CD14-positive monocyte (primary cell): ENCODE measurements at places on chromosomes 2 and 18.

DNA sequence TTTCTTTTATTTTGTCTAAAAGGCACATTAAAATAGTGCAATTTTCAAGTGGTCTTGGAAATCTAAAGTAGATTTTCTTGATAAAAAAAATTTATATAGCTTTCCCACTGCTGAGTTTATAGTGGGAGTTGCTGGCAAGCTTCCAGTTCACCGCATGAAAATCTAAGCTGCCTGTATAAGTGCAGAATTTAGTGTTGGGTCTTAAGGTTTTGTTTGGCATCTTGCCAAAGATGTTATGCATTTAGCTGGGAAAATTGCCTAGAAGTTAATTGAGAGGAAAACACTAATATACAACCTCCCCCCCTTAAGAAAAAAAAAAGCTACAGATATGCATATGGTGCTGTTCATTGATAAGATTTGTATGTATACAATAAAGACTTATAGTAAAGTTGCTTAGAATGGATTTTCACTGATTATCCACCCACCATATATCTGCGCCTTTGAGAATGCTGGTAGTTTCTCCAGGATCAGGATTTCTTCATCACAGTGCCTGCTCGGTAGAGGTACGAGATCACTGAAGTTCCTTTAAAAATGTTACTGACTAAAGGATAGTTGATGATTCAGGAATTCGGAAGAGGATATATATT is 803.2 kb upstream of the POU3F3 start:
- DNase-seq = no peak

GRCh38 chr2:198371921-198372543 is 567.6 kb downstream of the PLCL1 start:
- no peak for DNase-seq

DNA sequence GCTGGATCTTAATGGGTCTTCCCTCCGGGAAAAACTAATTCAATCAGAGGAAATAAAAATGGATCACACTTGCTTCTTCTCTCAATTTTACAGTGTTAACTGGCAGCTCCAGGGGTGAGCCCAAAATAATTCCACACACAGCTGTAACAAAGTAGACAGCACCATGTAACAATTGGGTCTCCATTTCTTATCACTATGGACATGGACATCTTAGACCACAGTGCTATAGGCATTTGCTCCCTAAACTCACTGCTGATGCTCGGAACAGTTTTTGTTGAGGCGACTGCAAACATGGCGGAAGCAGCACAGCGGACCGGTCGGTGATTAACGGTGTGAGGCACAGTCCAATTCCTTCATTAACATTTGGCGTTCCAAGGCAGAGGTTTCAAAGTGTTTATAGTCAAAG is 144.7 kb upstream of the NCK2 start:
- DNase-seq = no peak

- DNase-seq = no peak
These were observed 140.0 kb downstream of the MEIS1 start for GRCh38 chr2:66574701-66575624.

- DNase-seq = peak; percentile 89
These were observed 156.1 kb upstream of the ID2 start for GRCh38 chr2:8525582-8526402.

- no peak for DNase-seq
These were observed 132.0 kb downstream of the ALPK2 start for GRCh38 chr18:58496937-58497336.

GRCh38 chr18:62177271-62177670 is 9.6 kb downstream of the PIGN start:
- no peak for DNase-seq

GRCh38 chr18:57052759-57053158 is 94.1 kb upstream of the BOD1L2 start:
- DNase-seq = no peak

DNA sequence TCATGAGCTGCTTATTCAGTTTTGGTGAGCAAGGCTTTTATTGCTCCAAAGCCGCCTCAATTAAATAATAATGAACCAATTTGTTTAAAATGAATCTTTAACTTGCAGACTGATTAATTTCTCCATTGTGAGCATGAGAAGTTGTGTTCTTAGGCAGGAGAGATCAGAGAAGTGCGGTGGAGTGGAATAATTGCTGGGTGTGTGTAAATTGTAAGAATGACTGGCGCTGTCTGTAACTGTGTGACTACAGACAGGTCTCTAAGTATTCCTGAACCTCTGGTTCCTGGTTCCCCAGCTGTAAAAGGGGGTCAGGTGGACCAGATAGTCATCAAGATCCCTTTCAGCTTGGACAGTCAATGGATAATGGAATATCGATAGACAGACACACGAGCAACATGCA is 98.0 kb upstream of the EFEMP1 start:
- DNase-seq = no peak

DNA sequence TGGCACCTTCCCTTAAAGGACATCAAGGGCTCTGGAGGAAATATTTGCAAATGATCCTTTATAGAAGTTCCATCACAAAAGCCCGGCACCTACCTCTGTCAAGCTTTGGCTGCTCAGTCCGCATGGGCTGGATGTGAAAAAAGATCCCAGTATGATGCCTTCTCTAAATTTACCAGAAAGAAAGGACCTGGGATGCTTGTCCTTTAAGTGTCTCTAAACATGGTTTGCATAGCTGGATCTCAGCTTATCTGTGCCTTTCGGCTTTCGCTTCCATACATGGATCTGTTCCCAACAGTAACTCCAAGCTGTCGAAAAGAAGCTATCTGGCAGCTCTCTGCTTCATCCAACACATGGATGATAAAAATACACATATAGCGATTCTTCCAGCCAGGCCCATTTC is 60.4 kb upstream of the SLC8A1 start:
- no peak for DNase-seq

DNA sequence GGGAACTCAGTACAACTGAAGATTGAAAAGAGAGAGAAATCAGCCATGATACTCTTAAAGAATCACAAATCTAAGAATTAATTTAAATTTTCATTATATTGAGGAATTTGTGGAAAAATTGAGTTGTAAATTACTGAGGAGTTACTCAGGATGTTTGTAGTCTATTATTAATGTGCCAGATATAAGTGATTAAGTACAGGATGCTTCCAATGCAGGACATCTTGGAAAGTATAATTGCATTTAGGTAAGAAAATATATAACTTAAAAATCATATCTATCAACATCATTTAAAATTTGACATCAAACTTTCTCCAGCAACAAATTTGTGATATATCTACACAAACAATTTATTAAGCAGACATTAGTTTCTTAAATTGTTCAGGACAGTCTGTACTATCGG is 1.3 kb downstream of the CALCRL start:
- DNase-seq = no peak

DNA sequence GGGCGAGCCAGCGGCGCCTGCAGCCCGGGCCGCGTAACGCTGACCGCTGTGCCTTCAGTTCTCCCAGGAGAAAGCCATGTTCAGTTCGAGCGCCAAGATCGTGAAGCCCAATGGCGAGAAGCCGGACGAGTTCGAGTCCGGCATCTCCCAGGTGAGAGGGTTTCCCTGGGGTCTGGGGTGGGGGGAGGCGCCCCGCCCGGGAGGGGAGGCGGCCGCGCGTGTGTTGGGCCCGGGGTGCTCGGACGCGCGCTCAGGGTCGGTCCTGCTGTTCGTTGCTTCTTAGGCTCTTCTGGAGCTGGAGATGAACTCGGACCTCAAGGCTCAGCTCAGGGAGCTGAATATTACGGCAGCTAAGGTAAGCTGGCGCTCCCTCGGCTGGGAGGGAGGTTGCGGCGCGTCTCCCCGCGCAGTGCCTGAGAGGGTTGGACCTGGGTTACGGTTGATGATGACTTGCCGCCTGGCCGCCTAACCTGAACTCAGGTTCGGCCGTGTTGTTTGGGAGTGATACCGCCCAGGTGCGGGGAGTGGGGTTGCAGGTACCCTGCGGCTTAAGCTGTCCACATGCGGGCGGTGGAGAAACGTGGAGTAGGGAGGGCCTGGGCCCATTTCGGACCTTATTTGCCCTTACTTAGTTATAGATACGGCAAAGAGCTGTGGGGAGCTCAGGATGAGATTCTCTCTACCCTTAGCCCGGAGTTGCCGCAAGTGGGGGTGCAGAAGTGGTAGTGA is 638 bp downstream of the RPS7 start:
- DNase-seq = peak; percentile 11

GRCh38 chr18:47724186-47724975 is 206.1 kb downstream of the SMAD2 start:
- DNase-seq = no peak

DNA sequence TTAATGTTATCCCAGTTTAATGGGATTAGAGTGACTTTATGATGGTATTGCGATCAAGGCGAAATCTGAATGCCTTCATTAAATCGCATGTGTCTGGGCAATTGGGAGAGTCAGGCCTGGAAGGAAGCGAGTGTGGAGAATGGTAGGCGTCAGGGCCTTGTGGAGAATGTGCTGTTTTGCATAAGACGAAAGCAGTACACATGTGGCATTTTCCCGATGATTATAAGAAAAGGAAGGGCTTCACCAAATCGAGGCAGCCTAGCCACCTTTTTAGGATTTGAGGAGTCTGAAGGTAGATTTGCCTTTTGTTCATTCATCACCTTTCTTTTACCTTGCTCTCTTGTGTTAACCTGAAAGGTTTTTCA is 1.0 kb downstream of the ZNF532 start:
- DNase-seq = no peak

GRCh38 chr2:131431336-131431735 is 44.6 kb upstream of the TUBA3D start:
- no peak for DNase-seq

DNA sequence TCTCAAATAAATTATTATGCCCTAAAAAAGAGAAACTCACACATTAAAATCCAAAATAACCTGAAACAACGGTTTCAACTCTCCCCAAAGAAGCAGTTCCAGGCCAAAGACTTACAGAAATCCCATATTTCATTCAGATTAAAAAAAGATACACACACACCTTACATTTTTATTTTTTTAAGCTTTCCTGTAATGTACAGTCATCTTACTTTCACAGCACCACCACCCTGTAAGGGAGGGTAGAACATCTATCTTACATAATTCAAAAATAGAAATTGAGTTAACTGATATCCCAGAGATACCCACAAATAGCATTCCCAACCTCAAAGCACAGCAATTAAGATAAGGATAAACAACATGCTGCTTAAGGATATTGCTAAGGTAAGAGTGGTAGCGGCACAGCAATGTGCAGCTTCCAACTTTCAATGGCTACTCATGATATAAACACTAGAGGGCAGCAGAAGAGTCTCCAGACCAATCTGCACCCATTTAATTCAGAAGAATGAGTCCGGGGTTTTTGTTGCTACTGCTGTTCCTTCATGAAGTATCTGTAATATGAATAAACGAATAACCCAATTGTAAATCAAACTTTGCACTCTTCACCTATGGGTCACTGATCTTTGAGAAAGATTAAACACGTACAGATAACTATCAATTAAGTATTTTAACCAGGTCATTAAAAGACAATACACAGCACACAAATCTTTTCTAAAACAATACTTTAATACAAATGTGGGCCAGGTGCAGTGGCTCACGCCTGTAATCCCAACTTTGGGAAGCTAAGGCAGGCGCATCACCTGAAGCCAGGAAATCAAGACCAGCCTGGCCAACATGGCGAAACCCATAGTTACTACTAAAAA is 11.3 kb downstream of the GFPT1 start:
- peak; percentile 10 for DNase-seq

DNA sequence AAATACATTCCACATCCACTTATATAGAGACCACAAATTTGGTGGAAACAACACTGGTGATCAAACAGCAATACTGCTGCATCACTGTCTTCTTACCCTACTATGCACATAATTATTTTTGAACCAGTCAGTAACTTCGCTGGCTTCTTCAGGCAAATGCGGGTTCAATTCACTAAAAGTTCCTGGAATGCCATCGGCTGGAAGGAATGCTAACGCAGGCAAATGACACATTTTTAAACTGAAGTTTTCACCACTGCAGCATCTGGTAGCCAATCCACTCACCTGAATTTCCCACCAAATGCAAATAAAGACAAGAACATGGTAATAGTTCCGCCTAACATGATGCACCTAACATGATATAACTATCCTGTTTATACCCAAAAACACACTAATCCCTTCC is 10.0 kb upstream of the HDHD2 start:
- no peak for DNase-seq

- peak; percentile 69 for DNase-seq
These were observed 797 bp downstream of the TTC32 start for GRCh38 chr2:19900931-19901441.

DNA sequence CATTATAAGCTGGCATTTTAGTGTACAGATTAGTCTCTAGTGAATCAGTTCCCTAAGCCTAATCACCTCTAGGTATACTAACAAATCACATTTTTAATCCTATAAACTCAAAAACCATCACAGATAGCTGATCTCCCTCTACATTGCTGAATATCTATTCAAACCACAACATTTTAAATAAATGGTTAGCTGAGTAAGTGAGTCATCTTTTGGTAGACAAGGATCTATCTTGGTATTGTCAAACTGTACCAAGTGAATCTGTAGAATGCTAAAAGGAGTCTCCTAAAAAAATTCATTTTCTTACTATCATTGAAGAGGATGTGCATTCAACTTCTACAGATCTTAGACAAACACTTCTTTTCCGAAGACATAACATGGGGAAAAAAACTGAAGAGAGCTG is 40.7 kb downstream of the INO80D start:
- DNase-seq = no peak

GRCh38 chr2:119768742-119769141 is 9.0 kb downstream of the PTPN4 start:
- no peak for DNase-seq

GRCh38 chr2:47274054-47274782 is 119.1 kb upstream of the STPG4 start:
- DNase-seq = no peak

GRCh38 chr2:213251618-213252017 is 32.6 kb upstream of the SPAG16 start:
- DNase-seq = peak; percentile 28

DNA sequence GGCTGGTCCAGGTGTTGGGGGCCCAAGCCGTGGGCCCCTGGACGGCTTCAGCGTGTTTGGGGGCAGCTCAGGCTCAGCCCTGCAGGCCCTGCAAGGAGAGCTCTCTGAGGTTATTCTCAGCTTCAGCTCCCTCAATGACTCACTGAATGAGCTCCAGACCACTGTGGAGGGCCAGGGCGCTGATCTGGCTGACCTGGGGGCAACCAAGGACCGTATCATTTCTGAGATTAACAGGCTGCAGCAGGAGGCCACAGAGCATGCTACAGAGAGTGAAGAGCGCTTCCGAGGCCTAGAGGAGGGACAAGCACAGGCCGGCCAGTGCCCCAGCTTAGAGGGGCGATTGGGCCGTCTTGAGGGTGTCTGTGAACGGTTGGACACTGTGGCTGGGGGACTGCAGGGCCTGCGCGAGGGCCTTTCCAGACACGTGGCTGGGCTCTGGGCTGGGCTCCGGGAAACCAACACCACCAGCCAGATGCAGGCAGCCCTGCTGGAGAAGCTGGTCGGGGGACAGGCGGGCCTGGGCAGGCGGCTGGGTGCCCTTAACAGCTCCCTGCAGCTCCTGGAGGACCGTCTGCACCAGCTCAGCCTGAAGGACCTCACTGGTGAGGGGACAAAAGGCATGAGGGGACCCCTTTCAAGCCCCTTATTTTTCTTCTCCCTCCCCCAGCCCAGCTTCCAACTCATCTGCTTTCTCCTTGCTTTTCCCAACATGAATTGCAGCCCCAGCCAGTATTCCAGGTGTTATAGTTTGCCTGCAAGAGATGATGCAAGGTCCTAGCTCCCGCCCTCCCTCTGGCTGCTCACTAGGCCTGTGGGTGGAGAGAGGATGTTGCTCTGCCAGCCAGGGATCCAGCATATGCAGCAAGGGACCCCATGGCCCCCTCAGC is 2.9 kb upstream of the KHK start:
- DNase-seq = no peak

- no peak for DNase-seq
These were observed 65.4 kb downstream of the TTC21B start for GRCh38 chr2:165888171-165888570.

- no peak for DNase-seq
These were observed 1.6 kb downstream of the OR6B3 start for GRCh38 chr2:240051697-240052096.

- peak; percentile 42 for DNase-seq
These were observed 100.5 kb downstream of the CAPN13 start for GRCh38 chr2:30706534-30707303.
